ENCODE measurements at places on chromosomes 16 and 17.

GRCh38 chr16:54268766-54269165 lies 17.8 kb downstream of the IRX3 start:
- DNase-seq, result no peak

GRCh38 chr17:40307740-40308239 lies 1.2 kb upstream of the RARA start:
- no peak for DNase-seq

GRCh38 chr17:16380640-16381495 lies at the start of gene UBB:
UBB (plus strand) TSS chr17:16381091; CDS start chr17:16381908, 817 bp downstream.
- peak; percentile 92 for DNase-seq

- no peak for DNase-seq
Observed at GRCh38 chr17:35404360-35404759, 27.9 kb downstream of the SLFN12 start.

DNA sequence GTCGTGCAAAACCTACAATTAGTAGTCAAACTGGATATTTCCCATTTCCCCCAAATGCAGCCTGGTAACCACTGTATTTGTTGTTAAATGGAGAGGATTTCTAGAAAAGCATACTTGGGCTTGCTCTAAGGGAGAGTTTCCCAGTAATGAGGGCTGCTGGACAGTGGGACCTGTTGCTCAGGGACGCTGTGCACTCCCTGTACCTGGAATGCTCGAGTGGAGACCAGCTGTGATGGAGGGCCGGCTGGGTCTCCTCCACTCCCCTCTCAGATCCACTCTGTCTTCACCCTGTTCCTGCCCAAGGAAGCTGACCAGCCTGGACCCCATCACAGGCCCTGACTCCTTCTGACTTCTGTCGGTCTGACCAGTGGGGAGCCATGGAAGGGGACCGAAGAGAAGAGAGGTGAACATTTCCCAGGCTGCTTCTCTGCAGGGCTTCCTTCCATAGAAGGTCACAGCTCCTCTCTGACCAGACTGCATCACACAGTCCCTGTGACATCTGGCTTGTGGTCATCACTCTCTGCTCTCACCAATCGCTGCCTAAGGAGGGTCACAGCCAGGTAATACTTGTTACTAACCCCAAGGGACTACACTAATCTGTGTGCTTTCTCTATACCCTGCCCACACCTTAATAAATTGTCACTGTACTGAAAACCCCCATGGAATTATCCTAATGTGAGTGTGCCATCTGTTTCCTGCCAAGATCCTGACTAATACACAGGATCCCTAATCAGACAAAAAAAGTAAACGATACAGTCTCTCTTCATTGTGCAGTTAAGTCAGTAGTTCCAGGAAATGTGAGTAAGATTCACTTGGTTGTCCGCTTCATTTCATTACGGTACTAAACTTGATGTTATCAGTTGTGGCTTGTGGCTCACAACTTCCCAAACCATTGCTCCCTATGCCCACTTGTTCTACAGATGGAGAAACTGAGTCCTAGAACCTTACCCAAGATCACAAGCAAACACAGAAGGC lies 102.4 kb downstream of the CCT6B start:
- no peak for DNase-seq

DNA sequence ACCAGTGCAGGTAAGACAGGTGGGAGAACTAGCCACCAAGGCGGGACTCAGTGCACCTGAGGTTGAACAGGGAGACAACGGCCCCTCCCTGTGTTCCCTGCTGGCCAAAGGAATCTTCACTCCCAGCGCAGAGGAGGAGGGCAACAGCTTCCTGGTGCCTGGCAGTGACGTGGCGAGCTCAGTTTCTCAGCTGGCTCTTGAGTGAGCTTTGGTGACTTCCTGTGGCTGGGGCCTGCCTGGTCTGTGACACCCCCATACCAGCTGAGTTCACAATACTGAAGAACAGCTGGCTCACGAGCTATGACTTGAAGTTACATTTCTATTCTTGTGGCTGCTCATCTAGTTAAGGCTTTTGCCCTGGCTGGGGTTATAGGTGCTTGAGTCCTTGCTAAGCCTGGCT lies 26.1 kb downstream of the WNT9B start:
- DNase-seq, result no peak

DNA sequence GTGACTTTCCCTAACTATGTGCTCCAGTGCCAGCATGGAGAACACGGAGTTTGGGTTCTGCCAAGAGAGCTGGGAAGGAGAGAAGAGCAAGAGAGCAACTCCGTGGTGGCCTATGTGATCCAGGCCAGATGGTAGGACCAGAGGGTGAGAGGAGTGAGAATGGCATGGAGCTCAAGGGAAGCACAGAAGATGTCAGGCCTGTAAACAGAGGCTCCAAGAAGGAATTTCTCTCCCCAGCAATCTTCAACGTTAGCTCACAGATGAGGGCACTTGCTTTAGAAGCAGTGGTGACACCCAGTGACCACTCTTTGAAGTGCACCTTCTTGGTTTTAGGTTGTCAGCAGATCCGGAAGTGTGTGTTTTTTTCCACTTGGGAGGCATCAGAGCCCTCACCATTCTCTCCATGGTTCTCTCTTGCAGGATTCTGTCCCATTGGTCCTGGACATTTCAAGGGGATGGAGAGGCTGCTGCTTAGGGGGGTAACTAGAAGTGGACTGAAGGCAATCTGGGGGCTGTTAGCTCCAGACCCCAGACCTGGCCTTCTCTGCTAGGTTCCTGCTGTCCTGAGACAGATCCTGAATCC lies 18.1 kb upstream of the TMEM98 start:
- DNase-seq, result peak; percentile 62

DNA sequence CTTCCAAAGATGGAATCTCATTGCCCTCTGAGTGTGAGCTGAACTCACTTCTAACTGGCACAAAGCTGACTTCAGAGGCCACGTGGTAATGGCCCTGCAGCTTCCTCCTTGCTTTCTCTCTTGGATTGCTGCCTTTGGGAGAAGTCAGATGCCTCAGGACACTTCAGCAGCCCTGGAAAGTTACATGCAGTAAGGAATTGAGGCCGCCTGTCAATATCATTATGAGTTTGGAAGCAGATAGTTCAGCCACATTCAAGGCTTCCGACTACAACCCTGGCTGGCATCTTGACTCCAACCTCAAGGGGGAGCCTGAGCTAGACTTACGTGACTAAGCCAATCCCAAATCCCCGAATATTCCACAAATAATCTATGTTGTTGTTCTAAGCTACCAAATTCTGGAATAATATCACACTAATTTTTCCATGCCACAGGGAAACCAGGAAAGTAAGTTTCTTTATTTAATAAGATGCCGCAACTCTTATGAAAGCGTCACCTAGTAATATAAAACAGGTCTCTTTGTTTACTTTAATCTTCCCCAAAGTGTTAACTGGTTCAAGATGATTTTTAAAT lies 13.6 kb downstream of the CEP20 start:
- no peak for DNase-seq

DNA sequence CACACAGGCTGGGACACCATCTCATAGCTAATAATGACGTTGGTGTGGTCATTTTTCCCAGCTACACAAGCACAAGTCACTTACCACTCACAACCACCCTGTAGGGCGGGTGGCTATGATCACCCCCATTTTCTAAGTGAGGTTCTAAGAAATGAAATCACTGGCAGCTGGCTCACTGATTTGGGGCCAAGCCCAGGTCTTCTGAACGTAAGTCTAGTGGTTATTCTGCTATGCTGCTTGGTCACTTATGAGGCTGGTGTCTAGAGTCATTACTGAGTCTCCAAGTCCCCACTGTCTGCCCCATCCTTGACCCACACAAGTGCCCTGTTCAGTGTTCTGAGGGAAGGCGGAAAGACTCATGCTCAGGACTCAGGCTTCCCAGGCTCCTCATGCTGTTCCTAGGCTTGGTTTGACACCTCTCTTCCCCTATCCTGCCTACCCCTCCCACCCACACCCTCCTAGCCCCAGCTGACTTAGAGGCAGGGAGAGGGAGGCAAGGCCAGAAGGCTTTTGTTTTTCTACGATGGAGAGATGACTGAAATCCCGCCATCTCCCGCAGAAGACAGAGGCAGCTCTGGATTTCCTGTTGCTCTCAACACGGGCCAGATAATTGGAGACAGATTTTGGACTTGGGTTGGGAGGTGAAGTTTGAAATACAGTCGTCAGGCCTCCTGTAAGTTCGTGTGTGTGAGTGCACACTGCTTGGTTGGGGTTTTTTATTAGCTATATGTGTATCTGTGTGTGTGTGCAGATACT lies 32.2 kb downstream of the FZD2 start:
- no peak for DNase-seq

GRCh38 chr17:52235516-52235915 lies 77.0 kb upstream of the CA10 start:
- no peak for DNase-seq

DNA sequence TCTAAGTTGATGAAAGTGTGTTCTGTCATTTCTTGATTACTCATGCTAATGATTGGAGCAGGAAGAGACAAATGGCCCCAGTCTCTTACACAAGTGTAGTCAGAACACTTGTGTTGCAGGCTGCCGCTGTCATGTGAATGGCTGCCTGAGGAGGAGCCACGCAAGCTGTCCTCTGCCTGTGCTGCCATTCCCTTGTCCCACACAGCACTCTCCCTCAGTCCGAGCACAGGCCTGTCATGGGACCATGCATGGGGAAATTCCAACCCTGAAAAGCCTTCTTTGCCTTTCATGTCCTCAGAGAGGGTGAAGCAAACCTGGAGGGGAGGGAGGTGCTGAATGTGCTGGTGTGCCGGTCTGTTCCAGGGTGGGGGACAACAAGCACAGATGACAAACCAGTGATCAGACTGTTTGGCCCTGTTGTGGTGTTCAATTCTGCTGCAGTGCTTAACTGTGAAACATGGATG lies 109.4 kb downstream of the MRTFB start:
- no peak for DNase-seq

GRCh38 chr17:652314-652713 lies 62.3 kb downstream of the VPS53 start:
- no peak for DNase-seq

GRCh38 chr17:68700421-68700820 lies 99.3 kb upstream of the FAM20A start:
- DNase-seq, result no peak

DNA sequence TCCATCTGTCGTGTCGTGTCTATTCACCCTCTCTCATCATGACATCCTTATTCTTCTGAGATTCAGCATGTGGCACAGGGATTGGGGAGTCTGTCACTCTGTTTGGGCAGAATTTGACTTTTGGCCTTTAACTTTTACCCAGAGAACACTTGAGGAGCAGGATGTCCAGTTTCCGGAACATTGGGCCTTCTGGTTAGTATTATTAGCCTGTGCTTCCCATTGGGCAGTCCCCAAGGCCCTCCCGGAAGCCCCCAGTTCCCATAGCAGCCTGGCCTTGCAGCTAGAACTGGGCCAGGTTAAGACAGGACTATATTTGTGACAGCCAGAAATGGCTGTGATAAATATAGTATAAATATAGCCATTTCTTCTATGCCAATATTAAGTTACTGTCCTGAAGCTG lies 9.6 kb downstream of the SCN4A start:
- DNase-seq, result no peak

GRCh38 chr17:80385046-80385445 lies 29.9 kb upstream of the ENDOV start:
- DNase-seq, result no peak

GRCh38 chr16:10708969-10709368 lies 14.2 kb upstream of the TEKT5 start:
- no peak for DNase-seq

DNA sequence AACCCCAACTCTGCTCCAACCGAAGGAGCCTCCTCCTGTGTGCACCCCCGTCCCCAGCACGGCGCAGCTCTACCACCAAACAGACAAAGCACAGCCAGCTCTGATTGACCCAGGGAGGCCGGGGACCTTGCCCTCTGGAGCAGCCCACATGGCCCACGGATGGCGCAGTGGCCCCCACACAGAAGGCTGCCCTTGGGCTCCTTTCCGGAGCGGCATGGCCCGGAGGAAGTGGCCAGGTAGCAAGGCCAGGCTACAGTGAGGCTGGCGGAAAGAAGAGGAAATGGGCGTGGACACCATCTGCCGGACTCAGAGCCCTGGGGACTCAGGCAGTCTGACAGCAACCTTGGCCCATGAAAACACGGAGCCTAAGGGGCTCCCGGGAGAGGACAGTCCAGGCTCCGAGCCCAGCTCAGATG lies 19.9 kb upstream of the ZC3H18 start:
- DNase-seq, result no peak

- no peak for DNase-seq
Observed at GRCh38 chr17:16255481-16255921, 38.5 kb downstream of the PIGL start.

DNA sequence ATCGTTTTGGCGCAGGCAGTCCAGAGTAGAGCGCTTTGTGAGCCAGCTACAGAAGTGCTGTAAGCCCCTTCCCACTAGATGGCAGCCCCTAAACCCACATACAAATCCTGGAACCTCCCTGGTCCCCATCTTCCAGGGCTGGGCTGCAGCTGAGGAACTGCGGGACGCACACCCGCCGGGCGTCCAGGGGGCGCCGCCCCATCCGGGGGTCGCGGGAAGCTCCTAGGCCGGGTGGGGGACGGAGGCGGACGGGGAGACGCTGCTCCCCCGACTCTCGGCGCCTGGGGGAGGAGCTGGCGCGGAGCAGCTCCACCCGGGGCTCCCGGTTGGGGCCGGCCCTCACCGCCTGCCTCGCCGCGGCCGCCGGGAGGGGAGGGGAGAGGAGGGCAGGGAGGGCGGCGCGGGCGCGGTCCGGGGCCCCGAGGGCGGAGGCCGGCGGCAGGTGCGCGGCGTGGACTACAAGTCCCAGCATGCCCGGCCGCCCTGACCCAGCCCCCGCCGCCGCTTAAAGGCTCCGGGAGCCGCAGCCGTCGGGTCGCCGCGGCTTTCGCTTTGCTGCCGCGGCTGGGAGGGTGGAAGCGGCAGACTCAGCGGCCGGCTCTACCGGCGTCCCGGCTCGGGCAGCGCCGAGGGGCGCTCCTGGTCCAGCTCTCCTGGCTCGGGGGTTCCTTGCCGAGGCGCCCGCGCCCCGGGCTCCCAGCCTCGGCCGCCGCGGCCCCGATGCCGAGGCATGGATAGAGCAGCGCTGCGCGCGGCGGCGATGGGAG lies at the start of gene KSR1:
Gene KSR1 (plus strand): TSS at position 535 of the 767 bp plus-strand sequence. CDS start 196 bp downstream, at position 731.
- peak; percentile 82 for DNase-seq

DNA sequence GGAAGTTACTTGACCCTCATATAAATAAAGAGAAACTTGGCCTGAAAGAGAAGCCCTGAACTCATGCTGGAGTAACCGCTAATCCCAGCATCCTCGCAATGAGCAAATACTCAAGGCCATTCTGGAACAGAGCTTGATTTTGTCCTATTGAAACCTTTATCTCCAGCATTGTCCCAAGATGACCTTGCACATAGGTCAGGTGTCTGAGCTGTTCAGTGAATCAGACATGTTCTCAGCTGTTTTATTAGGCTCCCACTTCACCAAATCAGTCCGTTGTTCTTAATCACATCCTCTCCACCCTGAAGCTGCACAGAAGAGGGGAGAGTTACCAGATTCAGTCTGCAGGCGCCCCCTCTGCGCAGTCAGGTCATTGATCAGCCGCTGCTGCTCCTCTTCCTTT lies 9.1 kb upstream of the MYH1 start:
- no peak for DNase-seq
